ENCODE measurements at places on chromosomes 12 and 14. TPM values are rescaled to one million over a fixed set of nuclear protein-coding genes. Genes with fewer than 3 reads are reported as not detected.

ETFBKMT gene
- 2.2 TPM for total RNA-seq

CIDEB gene
- not detected for total RNA-seq

TAS2R31 gene
- 2.2 TPM for total RNA-seq

NUAK1 gene
- 96.1 TPM for total RNA-seq

BRF1 gene
- total RNA-seq, result 20.5 TPM

ARHGEF25 gene
- total RNA-seq, result 24.5 TPM

ADSS1 gene
- 4.4 TPM for total RNA-seq

LRRC10 gene
- not detected for total RNA-seq

NEK9 gene
- total RNA-seq, result 56.3 TPM

SLC25A21 gene
- 1.5 TPM for total RNA-seq

PRH2 gene
- not detected for total RNA-seq

KRT2 gene
- not detected for total RNA-seq

SLC17A8 gene
- total RNA-seq, result not detected

TMEM63C gene
- 11.3 TPM for total RNA-seq

GRCh38 chr12:64691227-64691794, 67.9 kb downstream of the GNS start:
- DNase-seq, result no peak

DNA sequence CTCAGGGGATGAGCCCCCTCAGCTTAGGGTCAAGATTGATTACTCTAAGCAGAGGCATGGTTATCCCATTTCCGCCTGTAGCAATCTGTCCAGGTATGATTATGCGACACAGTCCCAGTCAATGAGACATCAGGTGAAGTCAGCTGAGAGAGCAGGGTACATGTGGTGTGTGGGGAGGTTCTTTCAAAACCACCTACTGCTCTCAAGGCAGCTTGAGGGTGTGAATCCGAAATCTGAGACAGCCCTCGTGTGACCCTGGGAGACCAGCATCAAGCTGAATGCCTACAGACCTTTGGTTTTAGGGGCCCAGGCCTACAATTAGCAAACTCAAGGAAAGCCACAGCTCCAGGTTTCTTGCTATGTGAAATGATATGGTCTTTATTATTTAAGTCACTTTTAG, 275.7 kb downstream of the ITPR2 start:
- DNase-seq, result no peak

DNA sequence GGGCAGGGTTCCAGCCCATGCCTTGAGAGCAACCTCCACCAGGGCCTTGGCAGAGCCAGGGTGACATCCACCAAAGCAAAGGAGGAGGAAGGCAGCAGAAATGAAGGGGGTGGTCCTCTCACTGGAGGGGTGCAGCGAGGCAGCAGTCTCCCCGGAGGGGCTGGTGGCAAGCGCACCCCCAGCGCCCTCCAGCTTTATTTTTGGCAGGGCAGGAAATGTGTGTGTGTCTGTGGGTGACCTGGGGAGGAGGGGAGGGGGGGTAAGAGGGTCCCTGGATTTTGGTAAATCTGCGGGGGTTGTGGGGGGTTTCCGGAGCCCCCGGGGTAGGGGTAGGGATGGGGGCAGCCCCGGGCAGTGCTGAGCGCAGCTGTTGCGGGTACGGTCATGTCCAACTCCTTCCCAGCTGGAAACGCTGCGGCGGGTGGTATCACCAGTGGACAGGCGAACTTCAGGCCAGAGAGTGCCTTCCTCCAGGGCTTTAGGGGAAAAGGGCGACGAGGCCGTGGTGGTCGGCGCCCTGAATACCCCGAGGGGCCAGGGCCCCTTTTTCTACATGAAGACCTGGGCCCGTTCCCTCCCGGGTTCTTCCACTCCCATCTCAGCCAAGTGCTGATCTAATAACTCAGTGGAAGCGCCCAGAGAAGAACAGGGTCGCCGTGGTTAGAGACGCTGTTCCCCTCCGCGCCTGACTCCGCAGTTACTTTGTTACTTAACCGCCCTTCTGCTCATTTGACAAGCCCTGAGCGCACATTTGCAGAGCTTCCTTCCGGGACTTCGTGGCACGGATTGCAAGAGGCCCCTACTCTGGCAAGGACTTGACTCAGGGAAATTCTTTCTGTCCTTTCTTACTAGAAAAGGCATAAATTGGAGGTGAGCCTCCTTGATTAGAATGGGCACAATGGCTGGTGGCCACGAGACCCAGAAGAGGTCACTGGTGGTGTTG, 55.2 kb downstream of the FOS start:
- no peak for DNase-seq

DNA sequence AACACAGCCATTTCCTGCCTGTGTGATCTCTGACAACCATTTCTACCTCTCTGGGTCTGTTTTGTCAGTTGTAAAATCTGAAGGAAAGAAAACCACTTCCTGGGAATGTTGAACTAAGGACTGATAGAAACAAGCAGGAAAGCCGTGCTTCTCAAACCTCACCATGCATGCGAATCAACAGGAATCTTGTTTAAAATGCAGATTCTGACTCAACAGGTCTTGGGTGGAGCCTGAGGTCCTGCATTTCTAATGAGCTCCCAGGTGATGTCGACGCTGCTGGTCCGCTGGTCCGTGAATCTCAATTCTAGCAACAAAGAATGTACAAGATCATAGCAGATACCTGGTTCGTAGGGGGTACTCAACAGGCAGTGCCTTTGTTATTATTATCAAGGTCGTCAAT, 38.0 kb upstream of the GPATCH2L start:
- DNase-seq, result no peak

DNA sequence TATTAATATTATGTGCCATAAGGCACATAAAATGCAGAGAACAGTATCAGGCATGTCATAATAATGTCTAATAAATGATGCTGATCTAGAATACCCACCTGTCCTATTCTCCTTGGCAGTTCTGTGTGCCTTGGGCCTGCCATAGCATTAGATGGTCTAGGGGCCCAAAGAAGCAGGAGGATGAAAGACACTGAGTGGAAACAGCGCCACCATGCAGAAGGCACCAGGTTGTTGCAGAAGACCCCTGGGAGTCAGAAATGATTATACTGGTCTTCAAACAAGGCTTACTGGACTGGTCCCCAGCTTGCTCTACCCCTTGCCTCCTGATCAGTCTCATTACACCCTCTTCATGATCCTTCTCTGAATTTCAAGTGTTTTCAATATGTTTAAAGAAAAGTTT, 353.3 kb downstream of the GRIN2B start:
- DNase-seq, result no peak

GRCh38 chr14:54440037-54440436, 1.1 kb downstream of the CNIH1 start:
- DNase-seq, result no peak

- no peak for DNase-seq
Observed at GRCh38 chr12:98719515-98720504, 74.7 kb downstream of the APAF1 start.

DNA sequence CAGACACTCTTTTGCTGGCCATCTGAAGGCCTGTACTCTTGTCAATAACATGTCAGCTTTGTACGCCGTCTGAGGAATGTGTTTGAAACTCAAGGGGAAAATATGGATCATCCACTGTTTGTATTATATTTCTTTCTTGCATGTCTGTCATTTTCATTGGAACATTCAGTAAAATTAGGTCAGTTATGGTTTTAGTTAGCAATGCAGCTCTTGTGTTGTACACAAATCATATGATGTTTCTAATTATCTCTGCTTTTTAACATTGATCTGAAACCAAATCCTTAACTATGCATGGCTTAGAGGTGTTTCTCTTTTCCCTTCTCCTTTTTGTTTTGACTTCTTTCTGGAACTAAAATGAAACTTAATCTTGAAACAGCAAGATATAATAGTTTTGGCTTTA, 333.6 kb upstream of the PRICKLE1 start:
- DNase-seq, result no peak

- DNase-seq, result no peak
Observed at GRCh38 chr12:116066381-116067230, 210.9 kb downstream of the MED13L start.

DNA sequence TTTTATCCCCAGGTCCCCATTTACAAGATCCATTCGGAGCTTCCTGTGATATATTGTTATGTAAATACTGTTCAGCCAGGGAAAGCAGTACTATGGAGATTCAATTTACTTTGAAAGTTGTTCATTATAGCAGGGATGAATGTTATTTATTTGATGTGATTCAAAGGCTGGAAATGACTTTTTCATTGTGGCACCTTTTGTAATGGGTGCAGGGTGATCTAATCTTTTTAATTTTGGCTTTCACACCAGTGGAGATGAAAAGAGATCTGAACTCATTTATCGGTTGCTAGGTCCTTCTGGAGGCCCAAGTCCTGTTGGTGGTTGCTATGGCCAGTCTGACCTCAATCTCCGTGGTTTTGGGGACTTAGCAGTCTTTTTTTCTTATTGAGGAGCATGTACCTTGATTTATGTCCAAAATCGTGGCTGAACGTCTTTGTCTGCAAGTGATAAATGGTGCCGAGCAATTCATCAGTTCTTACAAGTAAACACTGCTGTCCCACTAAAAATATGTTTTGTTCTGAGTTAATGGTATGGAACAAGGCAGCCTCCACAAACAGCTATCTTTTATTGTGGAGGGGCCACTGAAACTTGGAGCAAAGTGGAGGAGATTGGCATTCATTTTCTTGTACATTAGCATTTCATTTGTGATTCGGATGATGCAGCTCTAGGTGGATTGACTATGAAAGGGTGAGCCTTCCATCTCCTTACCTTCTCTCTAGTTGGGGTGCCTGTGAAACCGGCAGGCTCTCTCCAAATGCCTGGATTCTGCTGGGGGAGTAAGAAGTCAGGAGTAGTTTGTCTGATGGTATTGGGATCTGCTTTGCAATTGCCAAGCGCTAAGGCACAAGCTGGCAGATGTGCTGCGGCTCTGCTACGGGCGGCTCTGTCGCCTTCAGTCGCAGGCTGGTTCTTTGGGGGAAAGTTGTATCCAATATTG, 2.0 kb downstream of the RMST start:
- peak; percentile 4 for DNase-seq

- no peak for DNase-seq
Observed at GRCh38 chr12:92879698-92880322, 49.3 kb downstream of the EEA1 start.

DNA sequence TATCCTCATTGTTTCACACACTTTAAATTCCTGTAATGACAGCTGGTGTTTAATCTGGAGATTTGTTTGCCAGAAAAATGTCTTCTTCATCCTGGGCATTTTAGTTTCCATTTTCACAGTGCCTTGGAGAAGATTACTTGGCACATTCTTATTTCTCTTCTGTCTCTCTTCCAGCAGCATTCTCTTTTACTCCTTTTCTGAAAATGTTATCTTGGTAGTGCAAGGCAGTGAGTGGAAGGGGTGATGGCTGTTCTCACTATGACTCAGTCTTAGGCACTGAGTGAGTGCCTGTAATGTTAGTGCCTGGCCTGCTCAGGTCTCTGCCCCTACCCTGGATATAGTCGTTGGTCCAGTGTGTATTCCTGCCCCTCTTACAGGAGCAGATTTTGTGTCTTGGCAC, 13.1 kb downstream of the CLECL1 start:
- no peak for DNase-seq

DNA sequence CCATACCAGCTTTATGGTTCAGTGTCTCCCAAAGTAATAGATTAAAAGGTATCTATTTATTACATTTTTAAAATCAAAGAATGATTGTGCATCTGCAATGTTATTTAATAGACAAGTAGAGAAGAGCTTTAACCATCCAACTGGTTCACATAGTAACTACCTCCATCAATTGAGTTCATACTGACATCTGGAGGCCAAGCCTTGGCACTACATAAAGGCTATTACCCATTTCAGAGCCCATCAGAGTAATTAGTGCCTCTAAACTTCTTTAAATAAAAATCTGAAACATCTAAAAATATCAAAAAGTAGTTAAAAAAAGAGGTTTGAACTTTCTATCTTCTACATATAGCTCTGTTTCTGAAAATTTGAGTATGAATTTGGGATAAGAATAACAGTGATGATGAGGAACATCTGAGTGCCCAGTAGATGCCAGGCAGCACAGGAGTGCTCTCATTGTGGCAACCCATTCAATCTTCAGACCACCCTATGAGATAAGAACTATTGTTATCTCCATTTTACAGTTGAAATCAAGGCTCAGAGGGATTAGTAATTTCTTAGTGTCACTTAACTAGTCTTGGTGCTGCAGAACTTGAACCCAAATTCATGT, 132.9 kb upstream of the DAAM1 start:
- peak; percentile 23 for DNase-seq

DNA sequence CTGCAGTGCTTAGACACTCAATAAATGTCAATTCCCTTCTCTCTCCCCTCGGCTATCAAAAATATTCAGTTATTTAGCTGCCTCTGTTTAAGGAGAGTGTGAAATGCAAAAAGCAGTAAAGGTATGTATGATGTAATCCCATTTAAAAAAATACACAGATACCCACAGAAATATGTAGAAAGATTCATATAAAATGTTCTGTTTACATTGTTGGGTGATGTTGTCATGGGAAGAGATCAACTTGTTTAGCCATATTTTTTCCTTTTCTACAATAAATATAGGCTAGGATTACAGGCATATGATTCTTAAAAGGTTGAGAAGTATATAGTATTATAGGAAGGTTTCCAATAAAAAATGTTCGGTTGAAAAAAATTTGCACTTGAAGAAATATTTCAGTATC, 7.8 kb downstream of the PPP2R3C start:
- no peak for DNase-seq

GRCh38 chr14:47425302-47425701, 250.1 kb downstream of the MDGA2 start:
- DNase-seq, result no peak

GRCh38 chr12:91333966-91334365, 151.3 kb upstream of the DCN start:
- no peak for DNase-seq
